Cardiac fibroblast (primary cell): ENCODE measurements at places on chromosomes 16 and 17.

GRCh38 chr16:16146380-16147315 is 76.6 kb downstream of the ABCC6 start:
- no peak for DNase-seq

DNA sequence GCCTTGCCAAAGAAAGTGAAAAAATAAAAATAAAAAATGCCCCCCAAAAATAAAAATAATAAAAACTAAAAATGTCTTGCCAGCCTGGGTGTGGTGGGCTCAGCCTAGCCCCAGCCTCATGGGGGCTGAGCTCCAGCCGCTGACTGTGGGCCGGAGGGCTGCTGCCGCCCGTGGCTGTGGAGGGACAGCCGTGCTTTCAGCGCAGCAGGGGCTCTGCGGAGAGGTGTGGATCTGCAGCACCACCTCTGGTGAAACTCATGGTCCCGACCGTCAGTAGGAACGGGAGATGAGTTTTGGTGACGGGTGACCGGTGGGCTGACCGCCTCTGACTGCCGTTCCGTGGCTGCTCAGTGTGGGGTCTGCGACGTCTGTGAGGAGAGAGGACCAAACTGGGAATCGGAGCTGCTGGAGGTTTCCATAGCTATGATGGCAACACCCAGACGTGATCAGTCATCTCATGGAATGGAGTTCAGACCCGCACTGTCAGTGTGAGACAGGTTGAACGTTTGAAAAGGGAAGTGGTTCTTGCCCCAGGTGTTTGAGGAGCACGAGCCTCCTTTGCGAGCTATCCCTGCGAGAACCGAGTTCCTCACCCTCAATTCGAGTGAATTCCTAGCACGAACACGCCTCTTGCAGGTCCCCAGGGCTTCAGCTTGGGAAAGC is 12.0 kb upstream of the RPL13 start:
- no peak for DNase-seq

- no peak for DNase-seq
These were observed 62.9 kb upstream of the AMZ2 start for GRCh38 chr17:68184816-68185436.

DNA sequence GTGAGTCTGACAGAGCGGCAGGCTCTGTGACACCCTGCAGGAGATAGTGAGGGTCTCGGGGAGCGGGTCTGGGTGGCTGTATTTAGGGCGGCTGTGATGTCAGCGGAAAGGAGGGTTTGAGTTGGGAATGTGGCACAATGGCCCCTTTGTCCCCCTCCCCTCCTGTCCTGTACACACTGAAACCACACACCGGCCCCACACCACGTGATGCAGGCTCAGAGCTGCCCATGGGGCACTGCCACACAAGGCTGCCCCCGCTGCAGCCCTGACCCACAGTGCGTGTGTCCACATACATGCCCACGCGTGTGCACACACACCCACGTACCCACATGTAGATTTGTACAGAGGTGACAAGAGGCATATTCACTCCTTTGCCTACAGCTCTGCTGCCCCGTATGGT is 15.3 kb downstream of the SGCA start:
- no peak for DNase-seq

DNA sequence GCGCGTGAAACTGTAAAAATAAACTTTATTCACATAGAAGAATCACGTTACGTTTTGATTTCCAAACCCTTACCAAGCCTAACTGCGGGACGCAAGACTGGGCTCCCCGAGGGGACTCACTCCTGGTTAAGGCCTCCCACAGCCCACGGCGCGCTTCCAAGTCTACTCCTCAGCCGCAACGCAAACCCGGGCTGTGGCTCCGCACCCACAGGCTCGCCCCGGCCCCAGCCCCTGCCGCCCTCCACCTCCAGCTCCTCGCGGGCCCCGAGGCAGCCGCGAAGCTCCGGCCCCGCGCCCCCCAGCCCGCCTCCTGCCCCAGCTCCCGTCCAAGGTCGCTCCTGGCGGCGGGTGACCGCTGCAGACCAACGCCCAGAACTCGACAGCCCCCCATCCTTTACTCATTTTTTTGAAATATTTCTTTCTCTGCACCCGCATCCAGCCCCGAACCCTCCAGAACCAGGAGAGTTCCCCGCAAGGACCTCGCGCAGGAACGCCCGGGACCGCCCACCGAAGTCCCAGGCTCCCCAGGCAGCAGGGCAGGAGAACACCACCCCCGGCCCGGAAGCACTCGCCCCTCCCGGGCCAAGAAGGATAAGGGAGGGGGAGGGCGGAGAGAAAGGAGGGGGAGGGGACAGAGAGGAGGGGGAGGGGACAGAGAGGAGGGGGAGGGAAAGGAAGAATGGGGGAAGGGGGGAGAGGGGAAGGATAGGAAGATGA is 912 bp downstream of the USP22 start:
- peak; percentile 91 for DNase-seq

GRCh38 chr17:41638941-41639340 is 14.6 kb upstream of the KRT17 start:
- DNase-seq: no peak

GRCh38 chr16:5442054-5442453 is 344.5 kb upstream of the EEF2KMT start:
- no peak for DNase-seq

DNA sequence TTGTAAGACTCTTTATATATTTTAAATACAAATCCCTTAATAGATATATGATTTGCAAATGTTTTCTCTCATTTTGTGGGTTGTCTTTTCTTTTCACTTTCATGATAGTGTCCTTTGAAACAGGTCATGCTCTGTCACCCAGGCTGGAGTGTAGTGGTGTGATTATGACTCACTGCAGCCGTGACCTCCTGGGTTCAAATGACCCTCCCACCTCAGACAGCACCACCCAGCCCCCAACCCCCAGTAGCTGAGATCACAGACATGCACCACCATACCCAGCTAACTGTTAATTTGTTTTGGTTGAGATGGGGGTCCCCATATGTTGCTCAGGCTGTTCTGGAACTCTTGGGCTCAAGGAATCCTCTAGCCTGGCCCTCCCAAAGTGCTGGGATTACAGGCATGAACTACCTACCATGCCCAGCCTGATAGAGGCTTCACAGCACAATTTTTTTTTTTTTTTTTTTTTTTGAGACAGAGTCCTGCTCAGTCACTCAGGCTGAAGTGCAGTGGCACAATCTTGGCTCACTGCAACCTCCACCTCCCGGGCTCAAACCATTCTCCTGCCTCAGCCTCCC is 18.5 kb upstream of the TMIGD1 start:
- DNase-seq: no peak
